Central memory CD4-positive, alpha-beta T cell (primary cell): ENCODE measurements at places on chromosomes 3 and 15.

DNA sequence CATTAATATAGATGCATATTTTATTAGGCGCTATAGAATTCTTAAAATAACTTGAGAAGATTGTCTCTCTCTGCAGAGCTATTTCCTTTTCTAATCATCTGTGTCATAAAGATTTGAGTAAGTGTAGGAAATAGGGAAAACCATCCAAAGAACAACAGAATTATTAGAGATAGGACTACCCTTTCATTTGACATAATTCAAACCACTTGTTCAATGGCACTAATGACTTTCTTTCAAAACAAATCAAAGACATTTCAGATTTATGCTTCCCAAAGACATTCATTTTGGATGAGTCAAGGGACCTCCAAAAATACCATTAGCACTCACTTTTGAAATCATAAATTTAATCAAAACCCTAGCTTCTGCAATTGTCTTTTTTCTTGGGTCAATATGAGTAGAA, 29.5 kb downstream of the PRICKLE2 start:
- DNase-seq = no peak

GRCh38 chr15:33968224-33968623, at the start of gene CHRM5:
CHRM5 (plus strand) TSS chr15:33968497; CDS start chr15:34062718, 94,221 bp downstream.
- DNase-seq = no peak

DNA sequence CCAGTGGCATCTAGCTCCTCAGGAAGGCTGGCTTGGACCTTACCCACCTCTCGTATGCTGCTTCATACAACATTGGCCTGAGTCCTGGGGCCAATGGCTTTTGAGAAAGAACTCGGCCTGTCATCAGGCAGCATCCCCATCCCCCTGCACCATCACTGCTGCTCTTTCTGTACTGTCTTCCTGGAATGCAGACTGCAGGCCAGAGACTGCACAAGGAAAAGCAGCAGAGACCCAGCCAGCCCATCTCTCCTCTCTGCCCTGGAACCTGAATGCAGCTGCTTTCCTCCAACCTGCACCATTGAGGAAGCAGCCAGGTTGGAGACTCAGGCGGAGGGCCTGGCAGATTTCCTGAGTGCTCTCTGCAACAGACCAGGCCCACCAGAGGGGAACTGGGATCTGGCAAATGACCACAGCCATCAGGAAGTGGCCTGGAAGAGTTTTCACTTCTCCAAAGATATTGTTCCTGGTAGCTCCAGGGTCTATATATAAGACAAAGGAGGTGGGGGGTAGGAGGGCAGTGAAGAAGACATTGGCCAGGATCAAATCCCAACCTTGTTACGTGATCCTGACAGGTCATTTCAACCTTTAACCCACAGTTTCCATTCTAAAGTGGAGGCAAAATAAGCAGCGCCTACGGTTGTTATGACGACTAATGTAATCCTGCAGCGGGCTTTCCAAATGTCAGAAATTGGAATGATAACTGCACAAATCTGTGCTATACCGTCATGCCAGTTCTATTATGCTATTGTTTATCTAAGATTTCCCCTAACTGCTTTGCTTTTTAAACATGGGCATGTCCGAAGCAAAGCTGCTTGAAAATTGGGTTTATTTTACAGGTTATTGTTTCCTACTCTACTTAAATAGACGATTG, 24.4 kb upstream of the RAB7A start:
- no peak for DNase-seq

DNA sequence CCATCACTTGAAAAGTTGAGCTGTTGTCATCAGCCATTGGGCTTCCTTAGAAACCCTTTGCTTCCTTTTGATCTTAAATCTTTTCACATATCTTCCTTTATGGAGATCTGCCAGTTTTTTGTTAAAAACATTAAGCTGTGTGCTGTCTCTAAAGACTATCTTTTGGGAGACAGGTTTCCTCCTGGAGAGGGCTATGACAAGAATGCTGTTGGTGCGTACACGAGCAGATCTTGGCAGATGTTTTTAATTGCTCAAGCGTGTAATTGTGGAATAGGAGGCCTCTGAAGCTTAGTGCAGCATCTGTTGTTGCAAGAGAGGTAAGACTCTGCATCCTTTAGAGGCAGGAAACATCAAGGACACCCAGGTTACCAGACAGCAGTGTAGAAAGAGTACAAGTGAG, 56.8 kb downstream of the PHLDB2 start:
- no peak for DNase-seq

GRCh38 chr15:57527382-57528091, 64.2 kb upstream of the MYZAP start:
- DNase-seq = peak; percentile 19

DNA sequence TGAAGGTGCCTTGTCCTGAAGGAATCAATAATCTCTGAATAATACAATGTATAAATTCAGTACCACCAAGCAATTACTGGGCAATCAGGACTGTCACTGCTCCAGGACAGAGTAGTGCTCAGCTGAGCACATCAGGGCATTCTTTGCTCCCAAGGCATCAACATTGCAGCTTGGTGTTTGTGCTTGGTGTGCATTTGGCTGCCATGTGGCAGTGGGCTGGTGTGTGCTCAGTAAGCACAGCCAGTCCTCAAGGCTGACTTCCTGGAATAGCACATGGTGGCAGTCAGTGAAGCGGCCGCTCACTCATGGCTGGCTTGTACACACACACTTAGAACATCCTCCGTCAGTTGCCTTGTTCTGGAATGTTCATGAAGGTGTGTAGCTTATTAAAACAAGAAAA, 217.0 kb downstream of the EPHB1 start:
- no peak for DNase-seq

- DNase-seq = no peak
Measured at GRCh38 chr3:100634493-100635272, 25.3 kb downstream of the ADGRG7 start.

DNA sequence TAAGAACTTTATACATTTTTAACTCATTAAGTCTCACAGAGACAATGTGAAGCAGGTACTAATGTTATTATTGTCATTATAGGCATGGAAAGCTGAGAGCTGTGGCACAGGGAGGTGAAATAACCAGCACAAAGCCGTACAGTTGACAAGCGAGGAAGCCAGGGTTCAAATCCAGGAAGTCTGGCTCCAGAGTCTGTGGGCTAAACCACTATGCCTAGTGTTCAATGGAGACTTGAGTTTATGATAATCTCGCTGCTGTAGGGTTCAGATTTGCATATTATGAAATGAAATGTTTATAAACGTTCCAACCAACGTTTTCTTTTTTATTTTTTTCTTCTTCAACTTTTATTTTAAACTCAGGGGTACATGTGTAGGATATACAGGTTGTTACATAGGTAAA, 60.0 kb downstream of the CHST2 start:
- no peak for DNase-seq

GRCh38 chr3:124699686-124700396, 30.4 kb upstream of the UMPS start:
- DNase-seq = no peak

DNA sequence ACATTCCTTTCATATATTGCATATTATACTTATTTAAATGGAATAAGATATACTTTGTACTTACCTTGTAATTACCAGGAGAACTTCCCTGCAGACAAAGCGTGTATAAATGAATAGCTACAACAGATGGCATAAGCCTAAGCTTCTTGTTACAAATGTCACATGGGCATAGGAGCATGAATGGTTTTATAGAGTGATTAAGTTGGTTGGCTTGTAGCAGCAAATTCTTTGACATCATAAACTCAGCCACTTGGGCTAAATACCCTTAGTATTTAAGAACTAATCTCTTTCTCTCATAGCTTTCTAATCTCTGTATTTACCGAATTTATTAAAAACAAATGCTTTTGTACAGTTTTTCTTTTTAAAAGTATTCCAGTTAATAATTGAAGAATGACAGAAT, at the start of gene UBAP1L:
TSS of gene UBAP1L (minus strand) at position 115 of the 400 bp plus-strand sequence. CDS start 8,985 bp downstream, outside the sequence.
- DNase-seq = no peak

GRCh38 chr15:75732809-75733451, 20.3 kb upstream of the CSPG4 start:
- peak; percentile 17 for DNase-seq

DNA sequence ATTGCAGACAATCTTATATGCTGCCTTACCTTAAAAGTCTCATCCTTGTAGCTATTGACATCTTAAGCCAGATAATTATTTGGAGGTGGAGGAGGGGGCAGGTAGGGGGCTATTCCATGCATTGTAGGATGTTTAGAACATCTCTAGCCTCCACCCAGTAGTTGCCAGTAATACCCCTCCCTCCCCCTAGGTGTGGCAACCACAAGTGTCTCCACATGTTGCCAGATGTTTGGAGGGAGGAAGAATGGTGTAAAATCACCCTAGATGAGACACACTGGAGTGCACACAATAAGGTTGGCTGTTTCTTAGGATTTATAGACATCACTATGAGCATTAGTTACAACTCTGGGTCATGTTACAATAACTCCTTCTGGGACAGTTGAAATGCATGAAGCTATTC, 27.4 kb downstream of the GORASP1 start:
- DNase-seq = no peak

DNA sequence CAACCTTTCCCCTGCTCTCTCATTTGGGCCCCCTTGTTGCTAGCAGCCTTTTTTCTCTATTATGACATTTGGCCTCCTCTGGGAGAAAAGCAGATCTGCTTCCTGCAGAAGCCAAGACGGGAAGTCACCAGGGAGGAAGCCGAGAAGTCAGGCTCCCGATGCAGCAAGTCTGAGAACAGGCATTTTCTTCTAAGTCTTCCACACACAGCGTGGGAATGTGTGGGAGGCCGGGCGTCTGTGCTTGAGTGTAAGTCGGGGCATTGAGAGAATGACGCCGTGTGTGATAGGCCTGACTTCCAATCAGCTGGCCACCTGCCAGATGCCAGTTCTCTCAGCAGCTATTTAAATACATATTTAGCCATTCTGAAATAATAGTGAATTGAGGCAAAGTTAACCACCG, 75.8 kb upstream of the FAM98B start:
- no peak for DNase-seq

DNA sequence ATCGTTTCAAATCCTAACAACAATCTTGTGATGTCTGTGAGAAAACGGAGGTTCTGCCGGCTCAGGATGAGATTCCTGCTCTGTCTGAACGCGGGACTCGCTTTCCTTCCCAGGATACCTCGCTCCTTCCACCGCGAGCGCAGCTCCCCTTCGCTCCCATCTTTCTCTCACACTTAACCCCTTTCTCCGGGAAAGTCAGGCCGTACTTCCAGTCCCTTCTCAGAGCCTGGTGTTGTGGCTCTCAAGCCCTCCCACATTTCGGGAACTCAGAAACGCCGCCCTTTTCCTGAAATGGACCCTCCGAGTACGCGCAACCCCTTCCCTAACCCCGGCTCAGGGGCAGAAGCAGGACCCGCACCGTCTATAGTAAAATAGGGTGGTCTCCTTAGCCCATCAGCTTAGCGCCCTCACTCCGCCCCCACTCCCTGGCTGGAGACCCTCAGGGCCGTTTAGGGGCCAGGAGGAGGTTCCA, 378 bp upstream of the FEM1B start:
- DNase-seq = no peak

GRCh38 chr3:45472795-45473194, 84.4 kb downstream of the LARS2 start:
- DNase-seq = no peak

DNA sequence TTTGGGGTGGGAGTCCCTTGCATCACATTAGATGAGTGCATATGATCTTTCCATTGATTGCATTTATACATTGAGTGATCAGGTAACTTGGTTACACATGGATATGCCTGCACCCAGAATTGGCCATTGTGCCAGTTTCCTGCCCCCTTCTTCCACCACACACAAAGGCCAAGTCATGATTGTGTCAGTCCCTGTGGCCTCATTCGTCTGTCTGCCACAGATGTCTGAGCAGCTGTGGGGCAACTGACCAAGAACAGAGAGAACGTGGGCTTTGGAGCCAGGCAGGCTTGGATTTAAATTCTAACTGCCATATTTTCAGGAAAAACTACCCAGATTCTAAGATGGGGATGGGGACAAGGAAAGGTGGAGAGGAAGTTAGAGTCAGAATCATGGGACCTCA, 27.0 kb downstream of the CCNL1 start:
- DNase-seq = no peak

- no peak for DNase-seq
Measured at GRCh38 chr3:38150780-38151528, 12.5 kb downstream of the MYD88 start.

GRCh38 chr3:143613226-143613625, 235.0 kb downstream of the SLC9A9 start:
- no peak for DNase-seq

DNA sequence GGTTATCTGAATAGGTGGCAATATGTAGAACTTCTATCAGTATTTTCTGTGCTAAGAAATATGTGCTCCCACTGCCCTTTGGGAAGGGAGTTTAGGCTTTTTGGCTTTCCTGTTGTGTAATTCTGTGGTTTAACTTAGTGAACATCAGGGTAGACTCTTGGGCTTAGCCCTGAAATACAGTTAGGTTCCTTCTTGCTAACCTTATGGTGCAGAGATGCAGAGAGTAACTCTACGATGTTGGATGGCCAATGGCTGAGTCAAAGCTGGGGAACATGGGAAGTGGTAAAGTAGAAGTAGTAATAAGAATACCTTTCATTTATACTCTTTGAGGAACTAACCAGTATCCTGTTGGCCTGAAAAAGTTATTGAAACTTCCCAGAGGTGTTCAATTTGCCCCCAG, 80.8 kb upstream of the IL12A start:
- DNase-seq = no peak

GRCh38 chr15:60026555-60026954, 22.4 kb downstream of the FOXB1 start:
- no peak for DNase-seq

DNA sequence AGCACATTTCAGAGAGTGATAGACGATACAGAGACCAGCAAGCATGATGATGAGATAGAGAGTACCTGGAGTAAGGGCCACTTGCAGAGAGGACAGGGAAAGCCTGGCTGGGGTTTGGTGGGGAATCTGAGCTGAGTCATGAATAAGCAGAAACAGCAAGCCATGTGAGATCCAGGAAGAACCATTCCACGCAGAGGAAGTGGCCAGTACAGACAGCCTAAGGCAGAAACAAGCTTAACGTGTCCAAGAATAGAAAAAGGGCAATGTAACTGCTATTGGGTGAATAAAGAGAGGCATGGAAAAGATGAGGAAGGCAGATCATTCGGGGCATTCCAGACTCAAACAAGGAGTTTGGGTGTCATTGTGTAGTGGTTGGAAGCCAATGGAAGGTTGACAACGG, 816.3 kb upstream of the CFAP20DC start:
- DNase-seq = no peak

GRCh38 chr15:48592221-48592731, 53.2 kb downstream of the FBN1 start:
- no peak for DNase-seq

DNA sequence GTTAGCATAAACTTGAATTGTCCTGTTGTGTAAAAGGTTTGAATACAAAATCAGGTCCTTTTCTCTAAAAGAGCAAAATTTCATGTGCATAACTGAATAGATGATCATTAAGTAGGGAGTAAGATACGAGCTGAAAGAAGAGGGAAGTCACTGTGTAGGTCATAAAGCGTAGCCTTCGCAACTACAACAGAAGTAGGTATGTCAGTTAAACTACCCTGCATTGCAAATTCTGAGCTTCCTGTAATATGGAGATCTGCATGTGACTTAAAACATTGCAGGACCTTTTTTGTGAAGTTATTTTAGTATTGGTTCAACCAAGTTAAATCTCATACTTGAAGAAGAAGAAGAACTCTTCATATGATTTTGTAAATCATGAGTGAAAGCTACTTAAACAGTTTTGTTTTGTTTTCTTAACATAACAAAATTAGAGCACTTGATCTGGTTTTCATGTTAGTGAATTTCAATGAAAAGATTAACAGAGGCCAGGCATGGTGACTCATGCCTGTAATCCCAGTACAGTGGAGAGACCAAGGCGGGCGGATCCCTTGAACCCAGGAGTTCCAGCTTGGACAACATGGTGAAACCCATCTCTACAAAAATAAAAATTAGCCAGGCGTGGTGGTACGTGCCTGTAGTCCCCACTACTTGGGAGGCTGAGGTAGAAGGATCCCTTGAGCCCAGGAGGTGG, 26.4 kb downstream of the ARMC8 start:
- DNase-seq = no peak
